Stomach (tissue), 19 donors: ENCODE measurements at places on chromosomes 2 and 18. TPM values are rescaled to one million over a fixed set of nuclear protein-coding genes. Genes with fewer than 3 reads are reported as not detected.

The PDCD1 gene
- total RNA-seq: not detected

The SLC9A4 gene
- 114 TPM for total RNA-seq

The RNU2-63P gene
- not detected for total RNA-seq

The DSC3 gene
- total RNA-seq: 1.2 TPM

The RFTN2 gene
- 13.3 TPM for total RNA-seq

The FZD7 gene
- total RNA-seq: 8.0 TPM

The VIL1 gene
- not detected for total RNA-seq

The CHRNG gene
- not detected for total RNA-seq

The LOXHD1 gene
- 0.45 TPM for total RNA-seq

The MTLN gene
- 123 TPM for total RNA-seq

The RUFY4 gene
- total RNA-seq: not detected

The CEBPZOS gene
- total RNA-seq: 37.9 TPM

The POTEC gene
- not detected for total RNA-seq

The RPIA gene
- 68.3 TPM for total RNA-seq

The IL36RN gene
- total RNA-seq: not detected

- no peaks in the 10 kb centered on the region for H3K27me3 ChIP-seq
- peaks cover 67% of the 10 kb centered on the region for H3K4me1 ChIP-seq
- DNase-seq: no peak
- no peaks in the 10 kb centered on the region for H3K36me3 ChIP-seq
- H3K4me3 ChIP-seq: no peak overlapping the region
Observed at GRCh38 chr2:217916504-217917254, 86.1 kb downstream of the TNS1 start.

GRCh38 chr2:153622285-153622684 is 143.7 kb upstream of the RPRM start:
- H3K27ac ChIP-seq: no peak overlapping the region
- H3K36me3 ChIP-seq: no peaks in the 10 kb centered on the region
- H3K4me3 ChIP-seq: no peak overlapping the region
- H3K27me3 ChIP-seq: no peaks in the 10 kb centered on the region
- H3K4me1 ChIP-seq: no peaks in the 10 kb centered on the region
- no peak for DNase-seq

DNA sequence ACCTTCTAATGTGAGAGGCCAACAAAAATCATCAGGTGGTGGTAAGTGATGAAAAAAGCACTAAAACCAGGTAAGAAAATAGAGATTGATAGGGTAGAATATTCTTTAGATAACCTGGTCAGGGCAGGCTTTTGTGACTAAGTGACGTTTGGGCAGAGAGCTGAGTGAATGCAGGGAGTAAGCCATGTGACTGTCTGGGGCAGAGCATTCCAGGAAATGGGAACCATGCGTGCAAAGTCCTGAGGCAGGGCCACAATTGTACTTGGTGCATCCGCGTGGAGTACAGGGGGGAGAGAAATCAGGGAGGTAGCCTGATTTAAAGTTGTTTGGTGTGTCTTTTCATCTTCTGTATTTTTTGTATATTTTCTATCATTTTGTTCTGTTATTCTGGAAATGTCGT is 102.5 kb downstream of the LYPD6B start:
- no peaks in the 10 kb centered on the region for H3K27me3 ChIP-seq
- no peak overlapping the region for H3K4me3 ChIP-seq
- H3K4me1 ChIP-seq: no peaks in the 10 kb centered on the region
- DNase-seq: no peak

DNA sequence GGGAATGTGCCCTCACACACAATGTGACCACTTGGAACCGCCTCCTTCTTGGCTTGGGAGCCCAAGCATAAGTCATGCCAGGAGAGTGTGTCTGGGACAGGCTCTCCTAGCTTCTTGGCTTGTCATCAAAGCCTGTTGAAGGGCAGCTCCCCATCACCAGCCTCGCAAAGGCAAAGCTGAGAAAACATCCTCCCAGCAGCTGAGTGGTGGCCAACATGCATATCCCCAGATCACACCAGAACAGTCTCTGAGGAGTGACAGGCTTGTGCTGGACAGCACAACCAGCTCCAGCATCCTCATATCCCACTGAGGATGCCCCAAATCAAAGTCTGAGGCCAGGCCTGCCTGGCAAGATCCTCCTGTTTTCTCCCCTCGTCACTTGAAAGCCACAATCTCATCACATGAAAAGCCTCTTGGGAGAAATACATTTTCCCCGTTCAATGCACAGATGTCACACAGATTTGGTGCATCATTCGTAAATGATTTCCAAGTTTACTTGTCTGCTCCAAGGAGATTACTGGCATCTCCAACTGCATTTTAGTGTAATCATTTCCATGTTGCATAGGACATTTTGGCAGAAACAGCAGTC is 269.3 kb downstream of the TTC32 start:
- no peak overlapping the region for H3K27ac ChIP-seq
- no peak overlapping the region for H3K4me3 ChIP-seq
- DNase-seq: peak; percentile 32
- no peaks in the 10 kb centered on the region for H3K27me3 ChIP-seq

- H3K4me1 ChIP-seq: peaks cover 3% of the 10 kb centered on the region
- H3K4me3 ChIP-seq: no peak overlapping the region
- no peak overlapping the region for H3K27ac ChIP-seq
- DNase-seq: no peak
Observed at GRCh38 chr2:163737563-163737962, 1.8 kb upstream of the FIGN start.

- DNase-seq: peak; percentile 45
- peaks cover 27% of the 10 kb centered on the region for H3K27me3 ChIP-seq
- H3K36me3 ChIP-seq: no peaks in the 10 kb centered on the region
- H3K27ac ChIP-seq: no peak overlapping the region
- H3K4me3 ChIP-seq: no peak overlapping the region
Observed at GRCh38 chr2:109611467-109612095, 2.2 kb downstream of the SEPTIN10 start.

DNA sequence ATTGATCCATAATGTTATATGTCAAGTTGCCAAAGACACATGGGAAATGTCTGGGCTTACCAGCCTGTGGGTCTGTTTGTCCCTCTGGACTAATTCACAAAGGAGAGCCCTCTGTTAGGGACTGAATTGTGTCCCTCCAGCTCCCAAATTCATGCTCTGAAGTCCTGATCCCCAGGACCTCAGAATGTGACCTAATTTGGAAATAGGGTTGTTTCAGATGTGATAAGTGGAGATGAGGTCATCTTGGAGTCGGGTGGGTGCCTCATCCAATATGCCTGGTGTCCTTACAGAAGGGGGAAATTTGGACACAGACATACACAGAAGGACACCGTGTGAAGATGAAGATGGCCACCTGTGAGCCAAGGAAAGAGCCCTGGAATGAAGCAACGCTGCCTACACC is 41.4 kb upstream of the ROCK2 start:
- H3K27me3 ChIP-seq: no peaks in the 10 kb centered on the region
- H3K4me1 ChIP-seq: peaks cover 50% of the 10 kb centered on the region
- H3K4me3 ChIP-seq: no peak overlapping the region
- H3K36me3 ChIP-seq: no peaks in the 10 kb centered on the region
- peak overlapping the region; percentile 2 for H3K27ac ChIP-seq
- DNase-seq: no peak

- H3K27ac ChIP-seq: no peak overlapping the region
- no peak for DNase-seq
- H3K27me3 ChIP-seq: no peaks in the 10 kb centered on the region
- no peaks in the 10 kb centered on the region for H3K4me1 ChIP-seq
Observed at GRCh38 chr2:167471332-167471731, 583.1 kb downstream of the XIRP2 start.

DNA sequence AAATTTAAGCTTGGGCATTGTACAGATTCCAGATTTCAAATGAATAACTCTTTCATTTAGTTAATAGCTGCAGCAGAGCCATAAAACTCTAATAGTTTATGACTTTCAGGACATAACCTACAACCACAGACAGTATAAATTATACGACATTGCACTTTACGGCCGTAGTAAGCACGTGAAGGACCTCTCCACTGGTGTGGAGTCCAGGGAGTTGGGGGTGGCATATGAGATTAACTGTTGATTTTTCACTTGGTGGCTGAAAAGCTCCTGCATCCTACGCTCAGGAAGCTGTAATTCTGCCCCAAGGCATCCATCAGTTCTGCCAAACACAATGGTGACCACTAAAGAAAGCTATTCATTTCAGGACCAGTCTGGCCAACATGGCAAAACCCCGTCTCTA is 376.2 kb downstream of the SOX11 start:
- no peak overlapping the region for H3K4me3 ChIP-seq
- no peak overlapping the region for H3K27ac ChIP-seq
- no peaks in the 10 kb centered on the region for H3K36me3 ChIP-seq
- H3K27me3 ChIP-seq: no peaks in the 10 kb centered on the region
- H3K4me1 ChIP-seq: no peaks in the 10 kb centered on the region
- DNase-seq: no peak

- no peak overlapping the region for H3K4me3 ChIP-seq
- H3K4me1 ChIP-seq: no peaks in the 10 kb centered on the region
- H3K36me3 ChIP-seq: no peaks in the 10 kb centered on the region
- H3K27me3 ChIP-seq: no peaks in the 10 kb centered on the region
- DNase-seq: no peak
- H3K27ac ChIP-seq: peak overlapping the region; percentile 17
Observed at GRCh38 chr2:190791976-190792575, 88.5 kb upstream of the GLS start.

GRCh38 chr18:34661464-34662087 is 48.5 kb upstream of the DTNA start:
- no peaks in the 10 kb centered on the region for H3K36me3 ChIP-seq
- no peaks in the 10 kb centered on the region for H3K27me3 ChIP-seq
- no peak overlapping the region for H3K4me3 ChIP-seq
- DNase-seq: no peak
- peak overlapping the region; percentile 4 for H3K27ac ChIP-seq

GRCh38 chr2:8805278-8806210 is 31.9 kb downstream of the KIDINS220 start:
- peaks cover 90% of the 10 kb centered on the region for H3K36me3 ChIP-seq
- H3K4me3 ChIP-seq: no peak overlapping the region
- no peak overlapping the region for H3K27ac ChIP-seq
- DNase-seq: no peak

GRCh38 chr2:134778372-134778771 is 59.6 kb upstream of the TMEM163 start:
- peak; percentile 30 for DNase-seq
- no peaks in the 10 kb centered on the region for H3K27me3 ChIP-seq
- H3K36me3 ChIP-seq: no peaks in the 10 kb centered on the region
- no peak overlapping the region for H3K4me3 ChIP-seq
- no peak overlapping the region for H3K27ac ChIP-seq

DNA sequence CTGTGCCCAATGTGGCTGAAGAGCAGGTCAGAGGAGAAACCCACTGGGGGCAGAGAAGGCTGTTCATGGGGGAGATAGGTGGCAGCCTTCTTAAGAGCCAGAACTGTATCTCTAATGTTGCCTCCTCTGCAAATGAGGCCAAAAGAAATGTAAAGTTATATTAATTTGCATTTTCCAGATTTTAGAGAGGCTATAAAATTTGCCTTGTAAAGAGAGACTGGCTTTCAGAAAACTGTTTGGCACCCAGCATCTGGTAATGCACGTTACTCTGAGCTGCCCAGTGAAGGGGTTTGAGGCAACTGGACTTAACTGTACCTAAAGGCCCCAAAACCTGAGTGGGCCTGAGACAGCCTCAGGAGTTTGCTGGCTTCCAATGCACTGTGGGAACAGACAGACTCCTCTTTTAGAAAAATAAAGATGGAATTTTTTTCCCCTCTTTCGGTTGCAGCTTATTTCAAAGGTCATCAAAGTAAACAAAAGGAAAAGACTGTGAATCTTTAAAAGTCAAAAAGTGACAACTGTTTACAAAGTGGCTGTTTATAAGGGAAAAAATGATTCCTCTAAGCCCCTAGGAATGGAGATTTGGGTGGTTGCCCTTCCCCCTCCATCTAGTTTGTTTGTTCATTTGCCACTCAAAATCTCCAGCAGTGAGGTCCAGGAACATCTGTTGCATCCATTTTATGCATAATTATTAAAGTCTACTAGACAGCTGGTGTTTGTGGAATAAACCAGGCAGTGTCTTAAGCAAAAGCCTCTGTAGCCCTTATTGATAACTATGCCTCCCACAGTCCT is 132.2 kb upstream of the ZFP36L2 start:
- no peak for DNase-seq
- no peaks in the 10 kb centered on the region for H3K4me1 ChIP-seq
- no peaks in the 10 kb centered on the region for H3K27me3 ChIP-seq
- no peak overlapping the region for H3K4me3 ChIP-seq
- H3K27ac ChIP-seq: peak overlapping the region; percentile 71

GRCh38 chr18:79169958-79170555 is 100.9 kb downstream of the ATP9B start:
- H3K4me1 ChIP-seq: no peaks in the 10 kb centered on the region
- H3K27ac ChIP-seq: no peak overlapping the region
- H3K4me3 ChIP-seq: no peak overlapping the region
- no peaks in the 10 kb centered on the region for H3K27me3 ChIP-seq
- peaks cover 55% of the 10 kb centered on the region for H3K36me3 ChIP-seq

GRCh38 chr2:3459185-3460015 is 59.9 kb downstream of the ADI1 start:
- no peaks in the 10 kb centered on the region for H3K27me3 ChIP-seq
- no peak overlapping the region for H3K27ac ChIP-seq
- no peak overlapping the region for H3K4me3 ChIP-seq
- no peak for DNase-seq
- no peaks in the 10 kb centered on the region for H3K4me1 ChIP-seq
- H3K36me3 ChIP-seq: peaks cover 28% of the 10 kb centered on the region

GRCh38 chr2:17101596-17101995 is 416.6 kb downstream of the RAD51AP2 start:
- no peaks in the 10 kb centered on the region for H3K27me3 ChIP-seq
- no peak for DNase-seq
